ENCODE measurements at places on chromosomes 1 and 21. TPM values are rescaled to one million over a fixed set of nuclear protein-coding genes. Genes with fewer than 3 reads are reported as not detected.

The STX12 gene
- 36.2 TPM for total RNA-seq

The OR2L13 gene
- not detected for total RNA-seq

The ACAP3 gene
- total RNA-seq = 34.0 TPM

The OPRD1 gene
- under 0.01 TPM for total RNA-seq

The LRRC8C gene
- 5.5 TPM for total RNA-seq
